Esophagus squamous epithelium (tissue), 5 donors: ENCODE measurements at places on chromosomes 5 and 9.

- no peak for DNase-seq
Measured at GRCh38 chr5:119402081-119402480, 46.3 kb downstream of the TNFAIP8 start.

DNA sequence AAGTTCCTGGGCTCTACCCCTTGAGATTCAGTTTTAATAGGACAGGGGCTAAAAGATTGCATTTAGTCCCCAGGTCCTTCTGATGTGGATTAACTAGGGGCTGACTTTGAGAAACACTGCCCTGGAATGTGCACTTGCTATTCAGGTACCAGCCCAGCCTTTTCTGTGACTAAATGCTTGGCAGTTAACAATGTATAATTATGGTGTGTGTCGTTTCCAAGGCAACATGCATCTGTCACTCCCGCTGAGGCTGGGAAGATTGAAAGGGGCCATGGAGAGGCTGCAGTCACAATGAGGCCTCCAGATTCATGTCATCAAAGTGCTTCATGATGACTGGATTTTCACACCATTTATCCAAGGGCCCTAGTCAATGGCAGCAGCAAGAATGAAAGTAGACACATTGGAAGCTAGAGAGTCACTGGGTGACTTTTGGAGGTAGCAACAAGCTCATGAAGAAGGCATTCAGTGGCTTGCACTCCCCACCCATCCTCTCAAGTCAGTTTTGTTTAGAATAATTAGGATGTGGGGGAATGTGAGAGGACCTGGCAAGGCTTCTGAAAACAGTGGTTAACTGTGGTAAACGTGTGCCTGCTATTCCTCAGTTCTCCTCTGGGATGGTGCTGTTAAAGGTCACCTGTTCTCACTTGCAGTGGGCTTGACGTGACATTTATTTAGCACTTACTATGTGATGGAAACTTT, 28.3 kb downstream of the RAI14 start:
- DNase-seq = no peak

DNA sequence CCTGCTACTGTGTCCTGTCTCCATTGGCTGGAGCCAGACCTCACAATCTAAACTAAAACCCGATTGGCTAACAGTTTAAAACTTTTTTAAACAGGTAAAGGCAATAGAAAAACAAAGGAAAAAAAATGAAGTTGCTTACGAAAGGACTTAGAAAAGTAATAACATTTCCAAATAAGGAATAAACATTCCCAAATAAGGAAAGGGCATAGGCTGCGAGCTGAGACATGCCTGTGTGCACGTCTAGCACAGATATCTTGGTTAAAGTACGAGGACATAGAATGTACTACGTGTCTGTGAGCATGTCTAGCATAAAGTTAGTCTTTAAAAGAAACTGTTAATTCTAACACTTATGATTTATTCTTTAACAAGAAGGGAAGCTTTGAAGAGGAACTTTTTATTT, 15.3 kb upstream of the FAM120A start:
- no peak for DNase-seq

DNA sequence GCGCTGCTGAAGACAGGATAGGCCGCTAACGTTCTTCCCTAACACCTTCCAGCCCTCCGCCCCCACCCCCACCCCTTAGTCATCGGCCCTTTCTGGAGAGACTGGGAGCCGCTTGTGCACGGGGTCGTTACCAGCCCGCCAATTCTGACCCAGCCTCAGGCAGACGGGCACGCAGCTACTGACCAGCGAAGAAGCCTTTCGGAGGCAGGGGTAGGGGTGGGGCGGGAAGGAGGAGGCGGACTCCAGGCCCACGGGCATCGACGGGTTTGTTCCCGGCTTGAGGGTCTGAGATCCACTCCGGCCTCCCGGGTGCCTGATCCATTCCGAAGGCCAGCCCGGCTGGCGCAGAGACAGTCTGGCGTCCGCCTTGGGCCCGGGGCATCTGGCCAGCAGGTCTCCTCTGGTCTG, 729 bp upstream of the HAND1 start:
- DNase-seq = no peak

DNA sequence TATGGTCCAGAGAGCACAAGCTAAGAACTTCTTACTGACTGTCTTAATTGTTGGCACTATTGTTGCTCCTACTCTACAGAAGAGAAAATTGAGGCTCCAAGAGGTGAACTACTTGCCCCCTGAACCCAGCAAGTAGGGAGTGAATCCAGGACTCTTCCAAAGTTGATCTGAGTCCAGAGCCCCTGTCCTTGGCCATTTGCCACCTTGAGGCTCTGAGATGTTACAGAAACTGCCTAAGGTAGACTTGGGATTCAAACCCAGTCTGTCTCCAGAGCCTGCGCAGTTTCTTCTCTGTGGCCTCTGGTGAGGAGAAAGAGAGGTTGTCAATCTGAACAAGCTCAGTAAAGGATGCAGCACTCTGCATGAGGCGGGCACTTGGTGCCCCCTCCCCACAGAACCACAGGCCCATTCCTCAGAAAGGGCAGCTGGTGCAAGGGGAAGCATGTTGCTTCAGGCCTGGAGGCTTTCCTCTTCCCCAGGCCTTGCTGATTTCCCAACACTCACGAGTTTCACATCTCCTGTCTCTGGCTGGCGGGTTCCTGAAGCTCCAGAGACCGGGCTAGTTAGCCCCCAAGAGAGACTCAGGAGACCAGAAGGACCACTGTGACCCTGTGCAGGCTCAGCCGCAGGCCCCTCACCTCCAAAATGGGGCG, 2.9 kb upstream of the LCP2 start:
- DNase-seq = no peak

DNA sequence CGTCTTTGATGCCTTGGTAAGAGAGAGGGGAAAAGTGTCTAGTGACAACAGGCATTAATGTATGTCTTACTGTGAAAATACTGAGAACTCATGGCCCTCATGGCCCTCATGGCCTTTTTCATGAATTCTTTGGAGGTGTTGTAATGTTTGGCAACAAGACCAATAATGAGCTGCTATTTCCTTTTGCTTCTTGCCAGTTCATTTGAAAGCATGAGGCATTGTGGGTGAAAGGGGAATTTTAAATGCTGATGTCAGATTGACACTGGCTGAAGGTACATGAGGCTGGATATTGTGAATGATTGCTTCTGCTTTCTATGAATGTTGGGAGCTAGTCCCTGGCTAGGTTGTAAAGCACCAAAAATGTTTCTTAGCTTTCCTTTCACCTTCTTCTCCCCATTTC, 79.2 kb downstream of the DOCK2 start:
- DNase-seq = no peak

- no peak for DNase-seq
Measured at GRCh38 chr9:109585796-109586195, 87.7 kb upstream of the PTPN3 start.

GRCh38 chr9:70477146-70477745, 62.8 kb upstream of the KLF9 start:
- no peak for DNase-seq

DNA sequence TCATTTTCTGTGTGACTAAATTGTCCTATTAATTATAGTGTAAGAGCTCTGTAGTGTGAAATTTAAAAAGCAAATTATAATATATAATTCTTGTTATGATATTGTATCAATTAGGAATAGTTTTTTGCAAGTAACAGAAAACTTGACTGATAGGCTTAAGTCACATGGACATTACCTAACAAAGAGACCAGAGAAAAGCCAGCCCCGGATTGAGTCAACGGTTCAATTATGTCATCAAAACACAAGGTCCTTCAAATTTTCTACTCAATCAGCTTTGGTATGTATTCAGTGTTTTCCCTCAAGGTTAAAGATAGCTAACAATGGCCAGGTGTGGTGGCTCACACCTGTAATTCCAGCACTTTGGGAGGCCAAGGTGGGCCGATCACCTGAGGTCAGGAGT, 126.7 kb upstream of the PTGER4 start:
- DNase-seq = no peak
